ENCODE measurements at places on chromosomes 1 and 21. TPM values are rescaled to one million over a fixed set of nuclear protein-coding genes. Genes with fewer than 3 reads are reported as not detected.

MYBPH gene
- total RNA-seq: 0.30 TPM

PDE4B gene
- total RNA-seq: 15.1 TPM

C4BPB gene
- total RNA-seq: not detected

EFCAB14 gene
- total RNA-seq: 62.9 TPM

SH2D2A gene
- total RNA-seq: not detected

PTPRU gene
- 33.2 TPM for total RNA-seq

LIPI gene
- not detected for total RNA-seq

SERBP1 gene
- total RNA-seq: 252 TPM
